Kidney glomerular epithelial cell (primary cell): ENCODE measurements at places on chromosomes 3 and 15.
A peak's percentile ranks its signal among the peaks of the same experiment; 100 is the strongest.

GRCh38 chr3:77078279-77078678 lies 38.4 kb downstream of the ROBO2 start:
- no peak for DNase-seq

DNA sequence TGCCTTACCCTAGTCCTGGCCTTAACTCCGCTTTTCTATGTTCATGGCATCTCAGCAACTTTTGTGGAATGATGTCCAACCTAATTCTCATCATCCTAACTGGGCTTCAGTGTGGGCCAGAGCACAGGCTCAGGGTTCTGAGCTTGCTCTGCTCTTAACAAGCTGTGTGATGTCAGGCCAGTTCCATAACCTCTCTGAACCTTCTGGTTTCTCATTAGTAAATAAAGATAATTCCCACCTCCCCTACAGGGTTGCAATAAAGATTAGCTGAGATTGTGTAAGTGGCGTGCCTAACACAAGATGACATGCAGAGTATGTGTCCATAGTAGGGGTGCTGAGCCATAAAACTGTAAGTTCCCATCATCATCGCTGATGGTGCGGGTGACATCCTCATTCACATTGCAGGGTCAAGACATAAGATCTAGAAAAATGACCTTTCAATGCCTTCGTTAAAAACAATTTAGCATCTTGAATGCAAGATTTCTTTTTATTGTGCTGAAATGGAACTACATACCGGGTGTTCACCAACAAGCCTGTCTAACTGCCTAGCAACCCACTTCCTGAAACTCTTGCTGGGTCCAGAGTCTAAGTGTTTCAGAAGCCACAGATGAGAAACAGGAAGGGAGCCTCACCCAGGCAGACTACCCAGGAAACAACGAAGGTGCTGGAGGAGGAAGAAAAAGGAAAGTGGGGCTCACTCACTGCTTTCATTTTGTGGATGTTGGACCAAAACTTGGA lies 36.2 kb downstream of the CDCP1 start:
- no peak for DNase-seq

GRCh38 chr15:85646538-85647091 lies 148.1 kb downstream of the KLHL25 start:
- DNase-seq: peak; percentile 39

GRCh38 chr3:112303764-112304325 lies 9.8 kb upstream of the SLC9C1 start:
- no peak for DNase-seq

DNA sequence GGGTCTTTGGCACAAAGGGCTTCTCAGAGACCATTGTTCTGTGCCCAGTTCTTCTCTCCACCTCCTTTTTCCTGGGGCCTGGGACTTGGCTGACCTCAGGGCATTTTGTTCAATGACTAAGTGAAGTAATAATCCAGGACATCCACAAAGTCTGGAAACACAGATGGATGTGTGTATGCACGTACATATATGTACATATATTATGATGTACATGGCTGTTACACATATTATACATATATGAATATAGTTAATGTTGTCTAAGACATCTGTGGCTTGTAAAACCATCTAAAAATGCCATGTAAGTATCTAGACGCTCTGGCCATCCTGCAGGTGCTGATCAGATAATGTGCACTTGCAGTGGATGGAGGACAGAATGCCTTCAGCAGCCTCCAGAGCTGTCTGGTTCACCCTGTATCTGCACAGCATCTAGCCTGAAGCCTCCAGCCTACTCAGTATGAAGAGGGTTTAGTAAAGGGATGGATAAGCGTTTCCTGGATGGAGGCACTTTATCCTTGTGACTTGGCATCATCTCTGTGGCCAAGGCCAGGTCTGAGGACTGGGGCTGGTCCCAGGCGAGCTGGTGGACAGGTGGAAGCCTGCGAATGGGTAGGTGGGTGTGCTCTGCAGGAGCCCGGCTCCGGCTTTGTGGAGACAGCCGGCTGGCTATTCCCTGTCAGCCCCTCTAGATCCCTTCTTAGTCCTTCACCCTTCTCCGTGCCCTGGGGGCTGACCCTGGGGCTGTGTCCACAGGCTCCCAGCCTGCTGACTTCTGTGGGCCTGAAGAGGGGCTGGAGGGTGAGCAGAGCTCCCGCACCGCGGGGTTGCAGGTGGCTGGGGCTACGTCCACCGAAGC lies 88.4 kb downstream of the WNT7A start:
- DNase-seq: no peak

DNA sequence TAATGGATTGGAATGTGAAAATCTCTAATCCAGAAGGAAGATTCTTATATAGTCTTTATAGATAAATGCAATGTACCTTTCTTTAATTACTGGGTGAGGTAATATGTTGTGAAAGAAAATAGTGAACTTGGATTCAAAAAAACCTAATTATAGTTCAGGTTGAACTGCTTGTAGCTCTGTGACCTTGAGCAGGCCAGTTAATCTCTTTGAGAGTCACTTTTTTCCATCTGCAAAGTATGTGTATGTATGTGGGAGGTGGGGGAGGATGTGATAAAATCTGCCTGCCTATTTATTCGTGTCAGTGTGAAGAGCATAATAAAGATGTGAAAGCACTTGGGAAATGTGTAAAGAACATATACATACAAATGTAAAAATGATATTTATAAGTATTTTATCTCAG lies 34.4 kb downstream of the GLCE start:
- no peak for DNase-seq

- no peak for DNase-seq
These were observed 19.0 kb downstream of the AGTR1 start for GRCh38 chr3:148716657-148717056.

- DNase-seq: no peak
These were observed 737.8 kb downstream of the TUSC7 start for GRCh38 chr3:117447419-117447818.

GRCh38 chr3:64601824-64602223 lies 86.0 kb downstream of the ADAMTS9 start:
- DNase-seq: no peak

DNA sequence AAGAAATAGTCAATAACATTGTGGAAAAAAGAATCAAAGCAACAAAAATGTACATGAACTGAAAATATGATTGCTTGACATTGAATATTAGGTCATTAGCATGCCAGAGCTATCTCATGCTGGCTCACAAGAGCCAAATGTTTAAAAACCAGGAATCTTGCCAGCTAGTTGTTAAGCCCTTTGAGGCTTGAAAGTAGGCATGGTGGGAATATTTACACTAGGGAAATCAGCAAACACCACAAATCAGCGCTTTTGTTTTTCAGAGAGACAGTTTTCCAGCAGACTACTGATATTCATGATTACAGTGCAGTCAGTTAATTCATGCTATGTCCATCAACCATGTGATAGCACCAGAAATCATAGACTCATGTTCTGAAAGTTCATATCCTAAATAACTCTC lies 144.8 kb downstream of the ARPP21 start:
- no peak for DNase-seq

GRCh38 chr15:60494108-60494507 lies 15.2 kb upstream of the ICE2 start:
- no peak for DNase-seq

- peak; percentile 27 for DNase-seq
These were observed 141.4 kb downstream of the RBPMS2 start for GRCh38 chr15:64634027-64634426.

DNA sequence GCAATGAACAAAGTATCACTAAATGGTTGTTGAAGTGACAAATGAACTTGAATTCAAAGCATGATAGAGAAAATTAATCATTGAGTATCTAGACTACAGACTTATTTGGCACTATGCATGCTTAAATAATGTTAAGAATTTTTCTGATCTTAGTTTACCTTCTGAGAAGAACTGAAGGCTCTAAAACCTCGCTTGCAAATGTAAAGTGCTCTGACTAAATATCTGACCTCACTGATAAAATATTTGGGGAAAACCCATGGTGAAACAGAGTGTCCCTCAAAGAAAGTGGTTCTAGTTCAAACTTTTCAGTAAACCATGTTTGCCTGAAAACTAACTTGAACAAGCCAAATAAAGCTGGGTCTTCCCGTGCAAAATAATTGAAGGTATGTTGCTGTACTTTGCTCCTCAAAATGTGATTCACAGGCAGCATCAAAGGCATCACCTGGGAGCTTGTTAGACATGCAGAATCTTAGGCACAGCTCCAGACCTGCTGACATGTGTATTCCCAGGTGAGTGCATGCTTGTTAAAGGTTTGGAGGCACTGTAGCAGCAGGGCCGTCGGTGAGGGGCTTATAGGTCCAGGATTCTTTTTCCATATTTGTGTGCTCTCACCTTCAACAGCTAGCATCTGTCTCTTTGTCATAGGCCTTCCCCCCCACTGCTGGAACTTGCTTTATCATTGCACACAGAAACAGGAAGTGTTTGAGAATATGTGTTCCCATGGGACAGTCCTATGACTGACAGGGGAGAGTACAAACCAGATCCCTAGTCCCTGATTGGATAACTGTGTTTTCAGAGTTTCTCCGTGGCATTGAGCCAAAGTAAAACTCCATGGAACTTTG lies 524.2 kb upstream of the LMCD1 start:
- DNase-seq: peak; percentile 58

DNA sequence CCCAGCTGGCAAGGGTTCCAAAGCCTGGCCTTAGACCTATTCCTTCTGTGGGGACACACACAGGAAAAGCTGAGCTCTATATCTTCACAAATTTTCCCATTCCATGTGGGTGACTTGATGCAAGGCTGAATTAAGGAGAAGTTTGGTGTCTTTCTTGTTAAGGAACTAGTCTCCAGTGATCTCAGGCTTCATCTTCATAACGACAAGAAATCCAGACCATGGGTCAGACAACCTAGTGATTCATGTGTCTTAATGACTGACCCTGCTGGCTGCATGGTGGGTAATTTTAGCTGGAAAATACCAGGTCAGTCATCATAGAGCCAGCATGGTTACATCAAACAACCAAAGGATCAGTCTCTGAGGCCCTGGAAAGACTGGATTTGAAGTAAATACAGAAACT lies 112.7 kb upstream of the SLC4A7 start:
- DNase-seq: peak; percentile 88

DNA sequence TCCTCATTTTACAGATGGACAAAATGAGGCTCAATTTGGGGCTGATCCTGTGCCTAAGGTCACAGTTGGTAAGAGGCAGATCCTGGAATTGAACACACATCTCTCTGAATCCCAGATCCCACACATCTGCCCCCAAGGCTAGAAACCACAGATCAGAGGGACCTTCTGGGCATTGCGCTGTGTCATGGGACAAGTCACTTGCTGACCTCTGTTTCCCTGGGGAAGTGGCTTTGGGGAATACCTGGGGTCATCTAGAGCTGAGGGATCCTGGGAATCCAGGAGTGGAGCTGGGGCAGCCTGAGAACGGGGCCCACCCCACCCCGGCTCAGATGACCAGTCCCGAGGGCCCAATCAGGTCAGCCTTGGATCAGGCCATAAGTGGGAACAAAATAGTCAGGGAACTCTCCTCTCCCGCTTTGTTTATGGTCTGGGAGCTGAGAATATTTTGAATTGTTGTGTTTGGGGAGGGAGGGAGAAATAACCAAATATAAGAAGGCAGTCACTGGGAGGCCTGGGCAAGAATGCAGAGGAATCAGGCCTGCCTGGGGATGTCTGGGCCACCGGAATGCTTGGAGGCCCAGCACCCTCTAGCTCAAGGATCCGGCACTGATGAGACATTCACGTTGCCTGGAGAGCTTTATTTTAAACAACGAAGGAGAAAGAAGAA lies 8.8 kb upstream of the SLC6A6 start:
- no peak for DNase-seq

DNA sequence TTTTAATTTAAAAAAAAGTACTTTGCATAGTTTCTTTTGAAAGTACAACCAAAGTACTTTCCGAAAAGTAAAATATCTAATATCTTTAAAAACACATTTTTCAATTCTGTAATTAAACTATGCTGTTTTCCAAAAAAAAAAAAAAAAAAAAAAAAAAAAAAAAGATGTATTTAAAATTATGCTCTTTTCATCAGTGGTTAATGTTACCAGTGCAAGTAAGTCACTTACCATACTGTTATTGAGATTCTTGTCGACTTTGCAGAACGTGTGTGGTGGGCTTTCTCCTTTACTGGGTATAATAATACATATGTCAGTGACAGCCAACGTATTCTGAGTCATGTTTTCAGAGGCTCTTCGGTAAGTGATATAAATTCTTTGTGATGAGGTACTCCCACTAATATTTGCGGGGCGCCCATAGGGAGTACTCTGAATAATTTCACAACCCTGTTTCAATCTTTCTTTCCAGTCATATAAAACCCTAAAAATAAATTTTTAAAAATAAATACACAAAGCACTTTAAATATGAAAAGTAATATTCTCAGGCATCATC lies 39.9 kb downstream of the DENND4A start:
- no peak for DNase-seq

- DNase-seq: no peak
These were observed 573.3 kb downstream of the EPHB1 start for GRCh38 chr3:135368316-135368715.
